Activated CD4-positive, alpha-beta T cell treated with anti-CD3 and anti-CD28 coated beads, Interleukin-2, amount 50 U/mL, for 16 hours (primary cell): ENCODE measurements at places on chromosomes 4 and X.

DNA sequence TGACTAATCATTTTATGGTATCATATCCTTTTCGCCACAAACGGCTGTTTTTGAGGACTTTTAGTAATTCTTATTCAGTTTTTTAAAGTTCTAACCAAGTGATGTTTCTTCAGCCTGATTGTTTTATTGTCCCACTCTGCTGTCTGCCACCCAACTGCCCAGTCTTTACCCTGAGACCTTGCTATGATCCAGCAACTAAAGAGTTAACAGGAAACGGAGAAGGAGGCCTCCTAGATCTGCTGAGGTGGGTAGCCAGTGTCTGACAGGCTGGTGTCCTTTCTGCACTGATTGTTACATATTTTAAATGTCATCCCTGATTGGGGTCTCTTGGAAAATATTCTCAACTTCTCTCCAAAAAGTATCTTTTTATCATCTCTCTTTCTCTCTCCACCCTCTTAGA lies 7.9 kb upstream of the TMEM150C start:
- DNase-seq, result no peak

- DNase-seq, result no peak
Observed at GRCh38 chr4:95761871-95762270, 78.0 kb upstream of the PDHA2 start.

DNA sequence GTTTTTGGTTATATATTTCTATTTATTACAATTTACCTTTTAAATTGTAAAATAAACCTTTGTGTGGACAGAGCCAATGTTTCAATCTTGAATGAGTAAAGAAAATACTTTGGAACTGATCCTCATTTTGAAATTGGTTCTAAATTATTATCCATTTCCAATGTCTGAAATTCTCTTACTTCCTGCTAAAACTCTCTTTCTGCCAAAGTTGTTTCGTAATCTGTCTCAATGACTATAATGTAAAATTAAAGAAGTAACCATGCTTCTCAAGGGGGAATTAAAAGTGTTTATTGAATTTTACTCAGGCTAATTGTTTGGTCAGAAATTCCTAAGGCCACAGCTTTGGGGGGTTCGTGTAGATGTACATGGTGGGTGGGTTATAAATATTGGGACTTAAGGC lies 34.8 kb downstream of the YIPF6 start:
- no peak for DNase-seq

DNA sequence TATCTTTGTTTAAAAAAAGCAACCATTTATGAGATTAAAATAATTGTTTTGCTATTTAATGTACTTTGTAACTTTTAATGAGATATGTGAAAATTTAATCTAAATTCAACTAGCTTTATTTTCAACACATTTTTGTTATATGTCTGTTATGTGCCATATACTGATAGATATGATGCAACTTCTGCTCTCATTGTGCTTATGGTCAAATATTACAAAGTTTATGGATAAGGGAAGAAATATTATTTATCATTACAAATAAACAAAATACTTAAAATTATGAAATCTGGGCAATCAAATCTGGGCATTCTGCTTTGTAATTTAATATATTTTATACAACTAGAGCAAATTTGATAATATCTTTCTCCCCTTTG lies 40.0 kb downstream of the PCDH10 start:
- DNase-seq, result no peak

- no peak for DNase-seq
Observed at GRCh38 chr4:162920649-162921048, 246.0 kb downstream of the NAF1 start.
